ENCODE measurements at places on chromosomes 4 and X.
A peak's percentile ranks its signal among the peaks of the same experiment; 100 is the strongest.

DNA sequence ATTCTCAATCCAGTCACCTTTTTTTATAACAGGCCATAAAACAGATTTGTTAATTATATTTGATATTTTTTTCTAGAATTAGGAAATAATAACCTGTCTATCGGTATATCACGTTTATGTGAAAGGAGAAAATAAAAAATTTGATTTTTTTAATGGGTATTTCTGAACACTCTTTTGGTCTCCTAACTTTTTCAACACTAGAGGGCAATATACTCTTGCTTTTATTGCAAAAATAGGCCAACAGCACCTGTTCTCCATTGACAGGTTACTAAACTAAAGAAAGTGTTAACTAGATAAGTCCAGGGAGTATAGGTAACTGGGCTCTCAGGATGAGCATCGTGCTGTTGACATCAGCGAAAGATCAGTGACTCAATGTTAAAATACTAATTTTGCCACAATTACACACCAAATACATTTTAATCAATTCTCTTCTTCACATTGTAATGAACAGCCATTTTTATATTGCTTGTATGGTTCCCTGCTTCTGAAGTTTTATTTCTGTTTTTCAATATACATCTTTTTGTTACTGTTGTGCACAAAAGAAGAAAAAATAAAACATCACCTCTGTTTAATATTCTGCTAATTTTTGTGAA lies 22.8 kb downstream of the NDST4 start:
- DNase-seq = peak; percentile 9

GRCh38 chrX:19372170-19372546 lies 28.4 kb downstream of the PDHA1 start:
- peak; percentile 47 for DNase-seq

GRCh38 chrX:150935467-150935866 lies 37.0 kb upstream of the CD99L2 start:
- no peak for DNase-seq

GRCh38 chrX:78997870-78998558 lies 52.8 kb downstream of the P2RY10 start:
- no peak for DNase-seq

GRCh38 chr4:96649536-96649935 lies 809.6 kb downstream of the PDHA2 start:
- no peak for DNase-seq

GRCh38 chr4:128241019-128241418 lies 46.6 kb downstream of the PGRMC2 start:
- DNase-seq = no peak

GRCh38 chr4:45550766-45551366 lies 573.0 kb downstream of the GABRG1 start:
- DNase-seq = no peak

GRCh38 chr4:78644744-78645330 lies 93.3 kb downstream of the ANXA3 start:
- no peak for DNase-seq

DNA sequence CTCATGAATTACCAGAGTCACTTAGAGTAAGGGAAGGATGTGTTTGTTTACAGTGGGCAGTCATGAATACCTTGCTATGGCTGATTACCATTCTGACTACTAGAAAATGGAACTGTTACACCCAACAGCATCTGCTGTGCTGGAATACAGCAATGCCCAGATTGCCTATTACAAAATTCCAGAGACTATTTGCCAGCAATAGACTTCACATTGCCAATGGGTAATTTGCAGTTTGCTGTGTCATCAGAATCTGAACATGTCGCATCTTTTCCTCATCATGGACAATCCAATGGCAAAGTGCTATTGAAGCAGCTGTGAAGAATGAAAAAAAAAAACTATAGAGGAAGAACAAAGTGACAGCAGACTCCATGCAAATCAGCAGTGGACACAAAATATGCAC lies 356.6 kb downstream of the CXXC4 start:
- DNase-seq = no peak

DNA sequence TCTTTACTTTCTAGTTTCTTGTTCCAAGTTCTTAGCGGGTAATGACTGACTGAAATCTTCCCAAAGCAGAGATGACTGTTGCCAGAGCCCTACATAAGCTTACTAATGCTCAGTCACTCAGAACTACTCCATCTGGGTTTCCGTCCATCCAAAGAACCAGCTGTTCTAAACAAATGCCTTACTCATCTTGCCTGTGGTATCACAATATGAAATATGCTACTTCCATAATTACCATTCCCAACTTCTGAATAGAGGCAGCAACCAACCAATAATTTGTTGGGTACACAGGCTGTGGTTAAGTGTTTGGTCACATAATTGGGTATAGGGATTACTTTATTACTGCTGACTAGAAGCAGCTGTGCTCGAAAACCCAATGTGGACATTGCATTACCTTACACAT lies 930.2 kb upstream of the DIAPH2 start:
- no peak for DNase-seq

DNA sequence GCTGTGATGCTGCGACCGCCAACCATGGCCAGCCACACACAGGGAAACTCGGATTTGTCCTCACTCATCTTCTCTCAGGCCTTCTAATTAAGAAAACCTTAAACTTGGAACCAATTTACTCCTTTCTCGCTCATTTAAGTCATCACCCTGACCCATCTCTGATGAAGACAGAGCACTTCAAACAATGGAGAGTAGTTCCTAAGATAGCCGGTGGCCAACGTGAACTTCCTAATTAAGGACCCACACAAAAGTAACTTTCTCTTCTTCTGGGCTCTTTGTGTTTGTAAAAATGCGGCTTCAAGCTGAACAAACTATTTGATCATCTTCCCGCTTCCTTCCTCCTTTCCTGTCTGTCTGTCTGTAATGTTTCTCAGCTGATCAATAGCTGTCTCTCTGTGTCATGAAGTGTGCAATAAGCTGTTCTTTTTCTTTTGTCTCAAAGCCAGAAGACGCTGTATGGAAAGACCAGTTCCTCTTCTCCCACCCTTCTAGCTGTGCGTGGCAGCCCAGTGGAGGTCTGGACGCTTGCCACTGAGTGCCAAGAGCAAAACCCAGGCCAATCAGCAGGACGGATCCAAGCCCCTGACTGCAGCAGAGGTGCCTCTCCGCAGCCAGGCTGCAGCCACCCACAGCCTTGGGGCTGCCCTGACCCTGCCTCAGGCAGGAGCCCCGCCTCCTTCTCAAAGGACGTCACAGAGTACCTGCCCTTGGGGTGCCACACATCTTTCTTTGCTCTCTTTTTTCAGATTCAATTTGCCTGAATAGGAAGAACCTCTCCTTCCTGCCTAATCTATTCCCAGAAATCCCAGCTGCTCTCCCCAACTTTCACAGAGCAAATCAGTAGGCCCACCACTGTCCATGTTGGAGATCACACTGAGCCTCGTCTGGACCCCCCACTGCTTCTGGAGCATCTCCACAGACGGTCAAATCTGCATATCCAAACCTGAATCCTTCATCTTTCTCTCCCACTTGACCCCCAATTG lies 59.3 kb downstream of the MAML3 start:
- no peak for DNase-seq

DNA sequence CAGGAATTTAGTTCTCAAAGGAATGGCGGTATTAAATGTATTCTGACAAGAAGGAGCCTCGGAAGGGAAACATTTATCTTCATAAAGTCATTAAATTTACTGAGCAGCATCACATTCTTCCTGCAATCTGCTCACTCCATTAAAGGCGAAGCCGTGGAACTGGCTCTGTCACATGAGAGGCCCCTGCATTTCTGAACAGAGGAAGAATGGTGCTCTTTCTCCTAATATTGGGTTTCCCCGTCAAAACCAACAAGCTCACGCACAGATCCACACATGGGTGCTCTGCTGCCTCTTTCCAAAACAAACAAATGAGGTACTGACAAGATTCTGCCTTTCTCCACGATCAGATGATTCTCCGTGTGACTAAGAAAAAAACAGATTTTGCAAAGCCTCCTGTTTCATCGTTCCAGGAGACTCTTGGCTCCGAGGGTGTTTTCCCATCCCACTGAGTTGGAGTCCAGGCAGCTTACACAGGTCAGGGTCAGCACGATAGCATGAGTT lies 191.2 kb downstream of the IDS start:
- DNase-seq = no peak

- no peak for DNase-seq
Observed at GRCh38 chr4:71261001-71261400, 77.8 kb upstream of the SLC4A4 start.

DNA sequence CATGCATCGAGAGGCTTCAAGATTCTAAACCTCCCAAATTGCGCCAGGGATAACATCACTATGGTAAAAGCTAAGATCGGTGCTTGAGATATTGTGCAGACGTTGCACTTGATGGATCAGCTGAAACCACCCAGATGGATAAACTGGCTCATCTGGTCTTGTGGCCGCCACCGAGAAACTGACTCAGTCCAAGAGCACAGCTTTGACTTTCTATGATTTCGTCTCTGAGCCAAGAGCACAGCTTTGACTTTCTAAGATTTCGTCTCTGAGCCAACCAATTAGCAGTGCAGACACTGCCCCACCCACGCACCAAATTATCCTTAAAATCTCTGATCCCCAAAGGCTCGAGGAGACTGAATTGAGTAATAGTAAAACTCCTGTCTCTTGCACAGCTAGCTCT lies 687.2 kb downstream of the FAM133A start:
- no peak for DNase-seq

DNA sequence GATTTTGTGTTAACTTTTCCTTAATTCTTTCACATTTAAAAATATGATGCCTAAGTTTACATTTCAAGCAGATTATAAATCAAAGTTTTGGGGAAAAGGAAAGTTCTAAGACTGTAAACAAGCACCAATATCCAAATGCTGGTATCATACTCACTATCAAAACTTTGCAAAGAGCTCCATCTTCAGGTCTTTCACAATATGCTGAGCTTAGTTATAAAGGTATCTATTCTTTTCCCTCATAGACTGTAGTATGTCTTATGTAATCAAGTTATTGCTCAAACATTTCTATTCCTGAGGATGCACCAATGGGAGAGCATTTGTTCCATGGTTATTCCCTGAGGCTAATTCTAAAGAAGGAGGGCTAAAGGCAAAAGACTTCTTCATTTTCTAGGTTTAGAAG lies 207.9 kb upstream of the FAM241A start:
- peak; percentile 2 for DNase-seq

- no peak for DNase-seq
Observed at GRCh38 chrX:28717864-28718263, 130.6 kb downstream of the IL1RAPL1 start.

DNA sequence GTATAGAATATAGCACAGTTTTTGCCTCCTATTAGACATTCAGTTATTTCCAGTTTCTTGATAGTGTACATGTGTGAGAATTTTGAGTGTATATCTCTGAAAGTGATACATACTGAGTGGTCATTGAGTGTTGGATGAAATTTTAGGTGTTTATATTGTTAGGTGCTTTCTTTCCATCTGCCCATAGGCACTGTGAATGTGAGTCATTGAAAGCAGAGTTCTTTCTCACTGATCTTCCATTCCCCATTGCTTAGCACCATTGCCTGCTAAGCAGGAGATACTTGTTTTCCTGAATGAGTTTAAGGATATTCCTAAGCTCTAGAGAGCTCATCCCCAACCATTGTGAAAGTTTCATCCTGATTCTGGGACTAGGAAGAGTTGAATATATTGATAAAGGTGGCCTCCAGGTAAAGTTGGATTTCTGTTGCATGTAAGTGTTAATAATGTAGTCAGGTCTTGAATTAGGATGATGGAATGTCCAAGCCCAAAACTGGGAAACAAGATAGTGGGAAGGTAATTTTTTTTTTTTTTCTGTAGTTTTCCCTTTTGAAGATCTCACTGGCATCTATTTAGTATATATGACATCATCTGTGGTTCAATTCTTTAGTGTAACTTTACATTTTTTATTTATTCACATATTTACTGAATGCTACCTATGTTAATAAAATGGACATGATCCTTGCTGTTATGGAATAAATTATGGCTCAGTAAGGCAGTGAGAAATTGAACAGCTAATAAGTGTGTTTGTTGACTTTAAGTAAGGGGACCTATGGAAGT lies 22.1 kb downstream of the UBE2K start:
- no peak for DNase-seq

Measured in NCI-H1105 (cell line).